ENCODE measurements at places on chromosomes 2 and 18.
A peak's percentile ranks its signal among the peaks of the same experiment; 100 is the strongest.

GRCh38 chr2:30886080-30886479 lies 78.8 kb upstream of the CAPN13 start:
- no peak for DNase-seq
- H3K36me3 ChIP-seq: no peaks in the 10 kb centered on the region
- H3K27ac ChIP-seq: no peak overlapping the region
- no peaks in the 10 kb centered on the region for H3K4me1 ChIP-seq
- no peaks in the 10 kb centered on the region for H3K27me3 ChIP-seq
- H3K4me3 ChIP-seq: no peak overlapping the region

DNA sequence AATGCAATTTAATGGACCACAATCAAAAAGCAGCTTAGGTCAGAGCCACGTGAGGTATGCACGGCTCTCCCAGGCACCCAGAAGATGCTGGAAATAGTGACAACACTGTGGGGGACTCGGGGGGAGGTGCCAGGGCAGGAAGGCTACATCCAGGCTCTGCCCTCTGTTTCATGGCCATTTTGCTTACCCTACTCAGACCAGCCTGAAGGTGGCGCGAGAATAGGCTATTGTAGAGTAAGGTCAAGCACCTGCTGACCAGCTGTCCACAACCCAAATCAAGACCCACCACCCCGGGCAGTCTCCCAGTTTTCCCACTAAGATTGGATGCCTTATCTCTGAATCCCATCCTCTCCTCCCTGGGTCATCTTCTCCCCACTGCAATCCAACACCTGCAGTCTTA lies 115.7 kb downstream of the VIT start:
- peaks cover 2% of the 10 kb centered on the region for H3K27me3 ChIP-seq
- no peaks in the 10 kb centered on the region for H3K36me3 ChIP-seq
- H3K27ac ChIP-seq: no peak overlapping the region

DNA sequence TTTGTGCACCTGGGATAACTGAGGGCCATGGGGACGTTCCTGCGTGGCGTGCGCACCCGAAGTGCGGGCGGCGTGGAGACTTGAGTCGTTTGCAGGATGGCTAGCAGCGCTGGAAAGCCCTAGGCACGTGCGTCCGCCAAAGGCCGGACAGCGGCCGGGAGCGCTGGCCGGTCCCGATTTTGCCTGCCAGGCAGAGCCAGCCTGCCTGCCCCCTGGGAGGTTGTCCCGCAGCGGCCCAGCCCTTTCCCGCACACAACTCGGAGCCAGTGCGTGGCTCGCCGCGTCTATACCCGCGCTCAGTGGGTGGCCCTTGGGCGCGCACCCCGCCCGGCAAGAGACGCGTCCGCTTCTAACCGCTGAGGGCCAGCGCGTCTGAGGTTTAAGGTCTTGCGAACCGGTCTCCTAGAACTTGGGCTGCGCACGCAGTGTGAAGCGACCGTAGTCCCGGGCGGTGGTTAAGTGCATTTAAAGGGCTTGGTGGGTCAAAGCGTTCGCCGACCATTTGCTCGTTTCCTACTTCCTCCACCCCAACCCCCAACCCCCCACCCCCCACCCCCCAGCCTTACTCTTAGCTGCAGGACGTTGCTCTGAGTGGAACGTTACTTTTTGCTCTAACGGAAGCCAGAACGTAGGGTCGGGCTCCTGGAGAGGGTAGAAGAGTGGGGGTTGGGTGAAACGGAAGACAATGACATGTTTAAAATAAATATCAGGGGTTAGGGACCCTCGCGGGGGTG lies 627 bp downstream of the CDCA7 start:
- peak overlapping the region; percentile 78 for H3K4me3 ChIP-seq
- no peak for DNase-seq
- peaks cover 5% of the 10 kb centered on the region for H3K36me3 ChIP-seq
- no peaks in the 10 kb centered on the region for H3K27me3 ChIP-seq
- peak overlapping the region; percentile 97 for H3K27ac ChIP-seq

DNA sequence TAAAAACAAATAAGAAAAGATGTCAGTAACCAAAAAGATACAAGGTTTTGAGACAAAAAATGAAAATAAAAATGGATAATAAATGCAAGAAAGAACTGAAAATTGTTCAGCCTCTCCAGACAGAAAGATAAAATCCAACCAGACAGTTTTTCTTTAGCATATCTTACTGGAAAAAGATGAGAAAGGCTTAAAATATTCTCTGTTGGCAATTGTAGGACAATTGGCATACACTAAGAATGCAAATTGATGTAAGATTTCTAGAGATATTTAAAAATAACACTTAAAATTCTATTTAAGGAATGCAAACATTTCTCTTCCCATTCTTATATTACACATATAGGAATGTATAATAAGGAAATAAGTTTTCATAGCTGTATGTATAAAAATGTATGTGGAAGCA lies 590.6 kb downstream of the DSC3 start:
- no peaks in the 10 kb centered on the region for H3K4me1 ChIP-seq
- no peak for DNase-seq
- no peak overlapping the region for H3K4me3 ChIP-seq
- H3K36me3 ChIP-seq: no peaks in the 10 kb centered on the region
- no peak overlapping the region for H3K27ac ChIP-seq

DNA sequence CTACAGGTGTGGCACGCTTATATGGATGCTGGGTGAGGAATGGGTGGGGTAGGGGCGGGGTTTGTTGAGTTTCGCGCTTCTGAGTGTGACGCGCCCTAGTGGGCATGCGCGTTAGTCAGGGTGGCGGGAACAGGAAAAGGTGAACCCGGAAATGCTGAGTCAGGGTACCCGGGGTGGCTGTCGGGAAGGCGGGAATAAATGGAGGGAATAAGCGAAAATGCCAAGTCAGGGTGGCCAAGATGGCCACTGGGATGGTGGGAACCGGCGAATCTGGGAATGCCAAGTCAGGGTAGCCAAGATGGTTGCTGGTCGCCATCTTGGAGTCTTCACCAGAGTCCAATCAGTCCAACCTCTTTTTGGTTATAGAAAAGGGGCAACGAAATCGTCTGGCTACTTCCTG lies 585.0 kb downstream of the SUCLG1 start:
- no peaks in the 10 kb centered on the region for H3K4me1 ChIP-seq
- H3K27ac ChIP-seq: no peak overlapping the region
- no peak overlapping the region for H3K4me3 ChIP-seq
- no peak for DNase-seq
- no peaks in the 10 kb centered on the region for H3K36me3 ChIP-seq

DNA sequence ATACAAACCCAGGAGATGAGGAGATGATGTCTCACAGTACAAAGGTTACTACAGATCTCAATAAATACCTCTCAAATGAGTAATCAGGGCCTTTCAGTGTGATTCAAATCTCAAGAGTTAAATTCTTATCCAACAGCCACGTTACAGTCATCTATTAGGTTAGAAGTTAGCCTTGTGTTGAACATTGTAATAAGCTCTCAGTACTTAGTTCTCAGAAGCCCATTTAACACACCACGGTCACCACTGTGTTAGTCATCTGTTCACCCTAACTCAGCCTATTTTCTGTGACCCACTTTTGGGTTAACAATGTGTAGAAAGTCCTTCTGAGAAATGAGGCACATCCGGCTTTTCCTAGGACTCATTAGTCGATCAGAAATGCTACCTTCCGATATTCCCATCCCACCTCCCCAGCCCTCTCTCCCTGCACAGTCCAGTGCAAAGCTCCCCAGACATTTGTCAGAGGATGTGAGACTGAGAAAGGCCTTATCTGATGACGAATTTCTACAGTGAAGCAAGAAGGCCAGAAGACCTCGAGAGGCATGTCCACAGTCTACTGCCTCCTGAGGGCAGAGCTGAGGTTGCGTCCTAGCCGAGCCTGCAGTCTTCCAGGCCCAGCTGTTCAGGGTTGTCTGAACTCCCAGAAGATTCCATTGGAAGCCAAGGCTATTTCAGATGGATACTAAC lies 92.6 kb downstream of the ACTR2 start:
- no peaks in the 10 kb centered on the region for H3K27me3 ChIP-seq
- peak; percentile 30 for DNase-seq
- no peaks in the 10 kb centered on the region for H3K36me3 ChIP-seq
- no peak overlapping the region for H3K4me3 ChIP-seq

- peaks cover 89% of the 10 kb centered on the region for H3K4me1 ChIP-seq
- H3K27me3 ChIP-seq: no peaks in the 10 kb centered on the region
- no peaks in the 10 kb centered on the region for H3K36me3 ChIP-seq
- peak overlapping the region; percentile 99 for H3K27ac ChIP-seq
- peak overlapping the region; percentile 38 for H3K4me3 ChIP-seq
- no peak for DNase-seq
Measured at GRCh38 chr2:62307469-62308389, 111.8 kb downstream of the B3GNT2 start.

- H3K27ac ChIP-seq: peak overlapping the region; percentile 4
- no peaks in the 10 kb centered on the region for H3K27me3 ChIP-seq
- H3K36me3 ChIP-seq: no peaks in the 10 kb centered on the region
- no peak overlapping the region for H3K4me3 ChIP-seq
- no peak for DNase-seq
Measured at GRCh38 chr2:159922563-159922962, 124.6 kb upstream of the CD302 start.

- H3K27ac ChIP-seq: no peak overlapping the region
- H3K36me3 ChIP-seq: no peaks in the 10 kb centered on the region
- DNase-seq: no peak
- no peaks in the 10 kb centered on the region for H3K27me3 ChIP-seq
- no peak overlapping the region for H3K4me3 ChIP-seq
- no peaks in the 10 kb centered on the region for H3K4me1 ChIP-seq
Measured at GRCh38 chr2:2075875-2076529, 255.1 kb downstream of the MYT1L start.

DNA sequence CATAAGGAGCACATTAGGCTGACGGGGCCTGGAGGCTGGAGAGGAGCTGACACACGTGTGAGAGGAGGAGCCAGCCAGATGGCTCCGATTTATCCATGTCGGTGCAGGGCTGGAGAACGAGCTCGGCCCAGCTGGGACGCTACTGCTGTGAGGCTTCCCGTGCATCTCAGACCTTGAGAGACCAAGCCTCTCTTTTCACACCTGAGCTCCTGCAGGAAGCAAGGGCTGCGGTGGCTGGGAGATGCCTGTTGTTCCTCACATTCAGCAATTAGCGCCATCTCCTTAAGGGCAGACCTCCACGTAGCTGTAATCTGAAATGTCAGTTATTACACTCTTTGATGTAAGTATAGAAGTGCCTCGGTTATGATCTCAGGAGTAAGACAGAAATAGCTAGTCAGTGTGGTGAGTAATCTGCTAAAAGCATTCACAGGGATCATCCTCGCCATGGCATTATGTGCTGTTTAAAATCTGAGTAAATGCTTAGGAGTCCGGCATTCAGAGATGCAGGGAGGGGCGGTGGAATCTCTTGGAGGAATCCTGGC lies 107.9 kb downstream of the PRKCE start:
- no peak overlapping the region for H3K4me3 ChIP-seq
- H3K27ac ChIP-seq: no peak overlapping the region
- peaks cover under 1% of the 10 kb centered on the region for H3K4me1 ChIP-seq
- H3K36me3 ChIP-seq: no peaks in the 10 kb centered on the region
- no peaks in the 10 kb centered on the region for H3K27me3 ChIP-seq

- H3K4me3 ChIP-seq: no peak overlapping the region
- H3K27ac ChIP-seq: no peak overlapping the region
Measured at GRCh38 chr2:23549821-23550530, 165.0 kb downstream of the KLHL29 start.

DNA sequence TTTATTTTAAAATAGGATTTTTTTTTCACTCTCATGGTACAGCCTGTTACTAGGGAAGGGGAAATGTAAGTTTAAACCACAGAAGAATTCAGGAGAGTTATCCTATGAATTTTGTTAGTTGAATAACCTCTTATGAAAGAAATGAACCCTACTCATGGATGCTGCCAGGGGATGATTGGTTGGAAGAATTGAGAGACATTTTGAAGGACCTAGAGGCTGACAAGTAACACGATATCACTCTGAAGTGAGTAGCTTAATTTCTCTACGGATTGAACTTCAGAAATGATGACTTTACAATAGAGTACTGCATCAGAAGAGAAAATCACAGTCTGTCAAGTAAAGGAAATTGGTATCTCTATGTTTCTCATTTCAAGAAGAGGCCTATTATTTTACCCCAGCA lies 1346.2 kb downstream of the SUCLG1 start:
- DNase-seq: no peak
- no peak overlapping the region for H3K27ac ChIP-seq

DNA sequence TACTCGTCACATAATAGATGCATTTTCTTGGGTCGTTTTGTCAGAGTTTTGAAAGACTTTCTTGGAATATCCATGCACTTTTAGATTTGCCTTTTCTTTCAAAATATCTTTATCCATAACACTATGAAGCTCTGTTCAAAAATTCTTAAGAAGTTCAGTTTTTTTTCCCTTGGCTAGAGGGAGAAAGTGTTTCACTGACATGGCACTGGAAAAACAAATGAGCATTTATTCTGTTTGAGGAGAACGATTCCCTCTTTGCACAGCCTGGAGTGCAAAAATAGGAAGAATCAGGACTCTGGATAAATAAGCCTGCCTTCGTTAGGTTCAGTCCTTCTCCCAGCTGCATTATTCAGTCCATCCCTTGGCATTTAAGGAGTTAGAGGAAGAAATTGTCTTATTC lies 91.0 kb upstream of the RPE start:
- no peaks in the 10 kb centered on the region for H3K36me3 ChIP-seq
- no peaks in the 10 kb centered on the region for H3K4me1 ChIP-seq
- no peak overlapping the region for H3K4me3 ChIP-seq
- H3K27me3 ChIP-seq: no peaks in the 10 kb centered on the region
- H3K27ac ChIP-seq: no peak overlapping the region

DNA sequence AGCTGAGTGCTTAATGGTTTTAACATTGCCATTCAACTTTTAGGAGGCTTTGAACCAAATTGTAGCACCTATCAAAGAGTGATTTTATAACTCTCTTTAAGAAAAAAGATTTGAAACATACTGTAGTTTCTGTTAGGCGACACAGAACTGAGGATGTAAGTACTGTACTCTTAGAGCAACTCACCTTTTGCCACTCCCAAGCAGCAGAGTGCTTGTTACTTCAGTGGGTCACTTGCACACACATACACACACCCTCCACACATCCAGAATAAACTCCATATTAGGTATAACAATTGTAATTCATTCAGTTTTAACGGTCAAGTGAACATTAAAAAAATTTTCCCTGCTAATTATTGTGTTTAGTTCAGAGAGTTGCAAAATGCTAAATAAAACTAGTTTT lies 118.3 kb downstream of the CAMKMT start:
- H3K36me3 ChIP-seq: no peaks in the 10 kb centered on the region
- H3K4me3 ChIP-seq: no peak overlapping the region
- no peak overlapping the region for H3K27ac ChIP-seq
- H3K27me3 ChIP-seq: no peaks in the 10 kb centered on the region
- H3K4me1 ChIP-seq: no peaks in the 10 kb centered on the region

DNA sequence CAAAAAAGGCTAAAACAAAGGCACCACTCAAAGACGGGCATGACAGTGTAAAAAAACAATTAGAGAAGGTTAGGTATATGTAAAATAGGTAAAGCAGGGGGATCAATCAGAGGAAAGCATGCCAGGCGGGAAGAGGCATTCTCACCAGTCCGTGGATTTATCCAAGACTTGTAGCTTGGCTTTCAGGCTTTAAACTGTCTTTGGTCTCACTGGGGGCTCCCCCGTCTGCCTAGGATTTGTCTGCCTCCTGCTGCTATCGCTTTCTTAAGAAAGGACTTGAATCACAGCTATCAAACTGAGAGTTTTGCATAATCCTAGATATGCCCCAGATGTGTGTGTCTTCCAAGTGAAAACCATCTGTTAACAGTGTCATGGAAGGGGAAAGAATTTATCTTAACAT lies 11.1 kb upstream of the GORASP2 start:
- H3K27ac ChIP-seq: no peak overlapping the region
- no peak overlapping the region for H3K4me3 ChIP-seq
- DNase-seq: no peak
- no peaks in the 10 kb centered on the region for H3K36me3 ChIP-seq
- H3K27me3 ChIP-seq: no peaks in the 10 kb centered on the region

GRCh38 chr2:241240320-241241004 lies 52.0 kb downstream of the ANO7 start:
- no peaks in the 10 kb centered on the region for H3K4me1 ChIP-seq
- no peak for DNase-seq
- H3K27ac ChIP-seq: no peak overlapping the region
- H3K4me3 ChIP-seq: no peak overlapping the region
- H3K36me3 ChIP-seq: peaks cover 53% of the 10 kb centered on the region
- H3K27me3 ChIP-seq: no peaks in the 10 kb centered on the region
